ENCODE measurements at places on chromosomes 13 and 19.

GRCh38 chr19:30288911-30289310, 83.3 kb upstream of the ZNF536 start:
- DNase-seq, result no peak

- DNase-seq, result no peak
Observed at GRCh38 chr13:49549289-49549688, 36.1 kb downstream of the RCBTB1 start.

DNA sequence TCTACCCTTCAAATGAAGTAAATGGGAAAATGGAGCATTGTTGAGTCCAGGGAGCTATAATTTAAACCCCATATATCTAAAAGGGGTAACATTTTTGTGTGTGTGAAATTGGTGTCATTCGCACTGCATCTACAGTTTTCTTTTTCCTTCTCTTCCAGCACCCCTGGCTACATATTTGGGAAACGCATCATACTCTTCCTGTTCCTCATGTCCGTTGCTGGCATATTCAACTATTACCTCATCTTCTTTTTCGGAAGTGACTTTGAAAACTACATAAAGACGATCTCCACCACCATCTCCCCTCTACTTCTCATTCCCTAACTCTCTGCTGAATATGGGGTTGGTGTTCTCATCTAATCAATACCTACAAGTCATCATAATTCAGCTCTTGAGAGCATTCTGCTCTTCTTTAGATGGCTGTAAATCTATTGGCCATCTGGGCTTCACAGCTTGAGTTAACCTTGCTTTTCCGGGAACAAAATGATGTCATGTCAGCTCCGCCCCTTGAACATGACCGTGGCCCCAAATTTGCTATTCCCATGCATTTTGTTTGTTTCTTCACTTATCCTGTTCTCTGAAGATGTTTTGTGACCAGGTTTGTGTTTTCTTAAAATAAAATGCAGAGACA, 28.6 kb downstream of the ALOX5AP start:
- no peak for DNase-seq

GRCh38 chr13:94305033-94305432, 174.4 kb downstream of the DCT start:
- DNase-seq, result no peak

DNA sequence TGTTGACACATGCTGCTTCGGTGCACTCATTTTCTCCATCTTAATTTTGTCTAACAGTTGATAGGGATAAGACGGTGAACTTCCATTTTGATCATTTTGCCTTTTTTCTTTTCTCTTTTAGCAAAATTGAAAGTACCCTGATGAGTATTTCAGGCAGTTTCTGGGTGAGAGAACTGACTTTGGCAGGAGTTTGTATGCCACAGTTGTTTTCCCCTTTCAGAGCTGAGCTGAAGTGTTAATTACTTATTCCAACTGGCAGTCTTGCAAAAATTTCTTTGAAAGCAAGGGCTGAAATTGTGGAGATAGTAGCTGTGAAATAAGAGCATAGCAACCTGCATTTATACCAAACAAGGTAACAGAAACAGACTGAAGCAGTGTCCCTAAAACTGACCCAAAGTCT, 180.2 kb downstream of the SLITRK5 start:
- DNase-seq, result no peak

DNA sequence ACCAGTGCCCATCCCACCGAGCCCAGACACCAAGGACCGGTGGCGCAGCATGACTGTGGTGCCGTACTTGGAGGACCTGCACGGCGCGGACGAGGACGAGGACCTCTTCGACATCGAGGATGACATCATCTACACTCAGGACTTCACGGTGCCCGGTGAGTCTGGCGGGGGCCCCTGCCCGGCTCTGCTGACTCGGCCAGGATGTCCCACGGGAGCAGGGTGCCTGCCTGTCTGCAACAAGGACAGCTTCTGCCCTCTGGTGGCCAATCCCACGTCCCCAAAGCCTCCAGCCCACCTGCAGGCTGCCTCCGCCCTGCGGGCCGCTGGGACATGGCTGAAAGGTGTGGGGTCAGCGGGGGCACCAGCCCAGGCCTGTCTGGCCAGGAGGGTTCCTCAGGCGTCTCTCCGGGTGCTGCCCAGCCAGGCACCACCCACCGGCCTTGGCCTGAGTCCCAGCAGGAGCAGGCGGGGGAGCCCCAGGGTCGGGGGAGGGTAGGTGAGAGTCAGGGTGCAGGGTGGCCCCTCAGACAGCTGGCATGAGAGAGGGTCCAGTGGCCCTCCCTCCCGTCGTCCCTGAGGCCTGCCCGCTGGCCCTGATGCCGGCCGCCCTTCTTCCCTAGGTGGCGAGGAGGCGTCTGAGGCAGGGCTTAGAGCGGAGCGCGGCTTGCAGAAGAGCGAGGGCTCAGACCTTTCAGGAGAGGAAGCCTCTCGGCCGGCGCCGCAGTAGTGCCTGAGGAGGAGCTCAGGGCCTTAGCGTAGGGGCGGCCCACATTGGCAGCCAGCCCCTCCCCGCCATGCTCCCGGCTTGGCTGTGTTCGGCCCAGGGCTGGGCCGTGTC, 14.6 kb downstream of the CBARP start:
- no peak for DNase-seq

GRCh38 chr13:21256891-21257290, 80.4 kb downstream of the MRPL57 start:
- DNase-seq, result no peak

GRCh38 chr19:45245826-45246225, 619 bp upstream of the EXOC3L2 start:
- no peak for DNase-seq

DNA sequence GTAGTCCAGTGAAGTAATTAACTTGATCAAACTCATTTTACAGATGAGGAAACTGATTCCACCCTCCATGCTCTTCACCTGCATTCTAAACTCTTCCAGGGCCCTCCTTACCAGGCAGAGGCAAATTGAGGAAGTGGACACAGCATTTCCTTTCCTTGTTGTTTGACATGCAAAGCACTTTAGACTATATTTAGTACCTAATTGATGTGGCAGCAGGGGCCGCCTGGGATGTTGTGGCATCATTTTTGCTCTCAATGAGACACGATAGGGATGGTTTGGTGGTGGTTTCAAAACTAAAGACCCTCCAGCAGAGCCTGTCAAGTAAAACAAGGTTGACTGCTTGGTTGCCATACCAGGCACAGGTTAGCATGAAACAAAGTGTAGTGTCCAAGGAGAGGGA, 7.9 kb downstream of the SIPA1L3 start:
- no peak for DNase-seq

DNA sequence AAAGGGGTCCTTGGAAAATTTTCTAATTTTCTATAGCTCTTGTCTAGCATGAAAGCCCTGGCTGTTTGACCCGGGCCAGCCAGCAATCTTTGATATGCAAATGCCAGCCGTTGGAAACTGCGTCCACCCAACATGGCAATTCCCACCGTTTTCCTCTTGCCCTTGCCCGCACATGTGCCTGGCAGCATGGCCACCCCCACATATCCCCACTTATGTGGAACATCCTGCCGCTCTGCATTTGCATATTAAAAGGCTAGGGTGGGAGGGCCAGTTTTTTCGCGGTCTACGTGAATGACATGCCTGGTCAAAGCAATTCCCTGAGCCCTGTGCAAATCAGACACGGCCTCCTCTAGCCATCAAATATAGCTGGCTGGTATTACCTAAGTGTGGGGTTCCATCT, 110.3 kb upstream of the TDRD3 start:
- DNase-seq, result no peak

DNA sequence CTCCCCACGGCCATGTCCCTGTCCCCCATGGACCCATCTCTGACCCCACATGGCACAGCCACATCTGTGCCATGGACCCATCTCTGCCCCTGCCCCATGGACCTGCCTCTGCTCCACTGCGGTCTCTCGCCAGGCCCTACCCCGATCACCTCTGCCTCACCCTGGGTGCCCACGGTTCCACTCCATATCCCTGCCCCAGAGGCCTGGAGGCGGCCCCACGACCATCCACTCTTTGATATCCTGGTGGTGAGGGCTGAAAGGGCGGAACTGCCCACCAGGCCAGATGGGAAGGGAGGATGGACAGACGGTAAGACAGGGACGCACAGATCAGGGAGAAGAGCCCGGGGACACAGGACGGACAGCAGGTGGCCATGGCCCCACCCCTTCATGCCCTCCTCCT, 327 bp downstream of the PTGER1 start:
- no peak for DNase-seq

DNA sequence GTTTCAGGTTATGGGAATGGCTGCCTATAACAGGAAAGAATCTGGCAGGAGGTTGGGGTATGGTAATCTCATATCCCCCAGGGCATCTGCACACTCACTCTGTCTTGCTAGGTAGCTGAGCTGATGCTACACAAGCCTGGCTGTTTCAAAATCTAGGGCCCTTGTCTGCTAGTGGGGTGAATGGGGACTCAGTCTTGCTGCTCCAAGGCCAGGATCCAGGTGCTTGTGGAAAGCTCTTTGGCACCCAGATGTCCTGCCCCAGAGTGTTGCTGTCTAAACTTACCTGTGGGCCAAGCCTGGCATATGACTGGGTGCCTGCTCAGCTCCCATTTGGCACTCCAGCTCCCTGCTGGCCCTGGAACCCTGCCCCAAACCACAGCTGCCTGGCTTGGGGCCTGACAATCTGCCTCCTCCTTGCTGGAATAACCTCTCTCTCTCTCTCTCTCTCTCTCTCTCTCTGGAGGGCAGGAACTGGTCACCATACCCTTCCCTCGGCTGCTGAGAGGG, 158.1 kb upstream of the TSC22D1 start:
- DNase-seq, result no peak

DNA sequence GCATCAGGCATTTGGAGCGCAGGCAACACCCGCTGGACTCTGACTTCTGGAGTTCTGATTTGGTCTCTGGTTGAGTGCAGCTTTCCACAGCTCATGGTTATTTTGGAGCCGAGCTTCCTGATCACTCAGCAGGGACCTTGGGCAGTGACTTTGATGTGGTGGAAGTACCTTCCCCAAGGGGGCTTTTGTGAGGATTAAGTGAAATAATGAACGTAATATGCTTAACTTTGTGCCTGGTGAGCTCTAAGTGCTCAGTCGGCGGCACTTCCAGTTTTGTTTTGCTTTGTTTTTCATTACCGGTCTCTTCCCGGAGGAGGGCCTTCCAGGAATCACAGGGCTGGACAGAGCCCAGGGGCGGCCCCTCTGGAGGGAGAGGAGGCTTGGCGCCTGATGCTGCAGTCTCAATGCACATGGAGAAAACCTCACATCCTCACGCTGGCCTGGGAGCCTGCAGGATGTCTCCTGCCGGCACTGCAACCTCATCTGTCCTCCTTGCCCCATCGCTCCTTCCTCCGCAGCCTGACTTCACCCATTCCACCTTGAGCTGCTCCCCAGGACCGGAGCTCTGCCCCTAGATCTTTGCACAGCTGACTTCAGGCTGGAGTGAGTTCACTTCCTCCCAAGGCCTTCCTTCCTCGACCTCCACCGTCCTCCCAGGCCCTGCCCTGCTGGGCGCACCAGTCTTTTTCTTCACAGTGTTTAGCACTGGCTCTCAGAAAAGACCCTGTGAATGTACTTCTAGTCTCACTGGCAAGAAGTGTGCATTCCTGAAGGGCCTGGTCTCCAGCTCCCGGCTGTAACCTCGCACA, 1.5 kb downstream of the PLEKHF1 start:
- no peak for DNase-seq

DNA sequence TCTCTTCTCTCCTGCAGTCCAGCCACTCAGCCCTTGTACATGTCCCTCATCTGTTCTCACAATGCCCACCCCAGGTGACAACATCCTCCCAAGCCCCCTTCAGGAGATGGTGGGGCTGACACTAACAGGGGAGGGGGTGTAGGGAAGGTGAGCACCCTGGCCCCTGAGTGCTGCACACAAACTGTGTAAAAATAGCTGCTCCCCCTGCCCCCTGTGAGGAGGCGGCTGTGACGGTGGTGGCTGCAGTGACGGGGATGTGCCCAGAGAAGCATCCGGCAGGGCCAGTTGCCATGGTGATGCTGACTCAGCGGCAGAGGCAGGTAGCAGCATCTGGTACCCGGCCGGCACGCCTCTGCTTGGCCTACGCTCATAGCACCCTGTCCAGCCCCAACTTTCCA, 13.0 kb upstream of the JUND start:
- DNase-seq, result no peak

DNA sequence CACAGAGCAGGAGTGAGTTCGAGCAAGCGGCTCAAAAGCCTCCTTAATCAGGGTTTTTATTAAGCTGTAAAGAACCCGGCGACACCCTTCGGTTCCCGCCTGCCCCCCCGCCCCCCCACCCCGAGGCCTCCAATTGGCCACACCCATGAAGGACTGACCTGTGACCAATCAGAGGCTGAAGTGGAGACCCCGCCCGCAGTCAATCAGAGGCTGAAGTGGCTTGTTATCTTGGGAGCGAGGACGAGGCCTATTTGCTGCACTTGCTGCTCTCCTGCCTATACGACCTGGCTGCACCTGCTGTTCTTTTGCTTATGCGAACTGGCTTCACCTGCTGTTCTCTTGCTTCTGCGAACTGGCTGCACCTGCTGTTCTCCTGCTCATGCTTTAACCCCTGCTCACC, 844.9 kb downstream of the OLFM4 start:
- DNase-seq, result no peak

DNA sequence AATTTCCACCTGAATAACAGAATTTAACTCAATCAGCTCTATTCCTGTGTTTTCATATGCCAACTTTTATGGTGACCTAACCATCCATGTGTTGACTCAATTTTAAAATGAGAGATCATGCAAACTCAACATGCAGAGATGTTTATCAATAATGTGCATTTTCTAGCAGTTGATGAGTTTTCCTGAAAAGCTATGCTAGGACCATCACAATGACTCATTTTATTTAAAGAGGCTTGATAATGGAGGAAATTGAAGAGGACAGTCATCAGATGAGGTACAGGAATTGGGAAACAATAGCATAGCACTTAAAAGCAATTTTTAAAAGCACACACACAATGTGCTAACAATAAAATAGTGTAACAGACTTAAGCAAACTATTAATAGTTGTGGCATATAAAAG, 127.1 kb downstream of the VWA8 start:
- DNase-seq, result no peak

DNA sequence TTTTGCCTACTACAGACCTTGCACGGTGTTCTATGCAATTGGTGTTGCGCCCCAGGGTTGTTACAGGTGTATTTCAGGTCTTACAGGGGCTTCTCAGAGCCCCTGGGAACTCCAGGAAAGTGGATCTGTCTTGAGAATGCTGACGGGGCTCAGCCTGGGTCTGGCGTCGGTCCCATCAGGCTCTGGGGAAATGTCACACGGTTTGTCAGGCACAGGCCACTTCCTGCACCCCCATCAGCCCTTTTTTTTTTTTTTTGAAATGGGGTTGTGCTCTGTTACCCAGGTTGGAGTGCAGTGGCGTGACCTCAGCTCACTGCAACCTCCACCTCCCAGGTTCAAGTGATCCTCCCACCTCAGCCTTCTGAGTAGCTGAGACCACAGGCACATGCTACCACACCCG, 13.2 kb downstream of the CLEC4G start:
- no peak for DNase-seq

GRCh38 chr13:21481359-21481758, 22.3 kb upstream of the ZDHHC20 start:
- no peak for DNase-seq

GRCh38 chr13:77001963-77002587, 10.2 kb downstream of the CLN5 start:
- DNase-seq, result no peak
